Right lobe of liver (tissue), 6 donors: ENCODE measurements at places on chromosomes 4 and X. TPM values are rescaled to one million over a fixed set of nuclear protein-coding genes. Genes with fewer than 3 reads are reported as not detected.

- H3K4me3 ChIP-seq: no peak overlapping the region
- H3K36me3 ChIP-seq: no peaks in the 10 kb centered on the region
- H3K4me1 ChIP-seq: no peaks in the 10 kb centered on the region
- no peak for DNase-seq
- H3K27ac ChIP-seq: no peak overlapping the region
- H3K27me3 ChIP-seq: no peaks in the 10 kb centered on the region
Observed at GRCh38 chrX:97096385-97096784, 212.7 kb downstream of the RPA4 start.

DNA sequence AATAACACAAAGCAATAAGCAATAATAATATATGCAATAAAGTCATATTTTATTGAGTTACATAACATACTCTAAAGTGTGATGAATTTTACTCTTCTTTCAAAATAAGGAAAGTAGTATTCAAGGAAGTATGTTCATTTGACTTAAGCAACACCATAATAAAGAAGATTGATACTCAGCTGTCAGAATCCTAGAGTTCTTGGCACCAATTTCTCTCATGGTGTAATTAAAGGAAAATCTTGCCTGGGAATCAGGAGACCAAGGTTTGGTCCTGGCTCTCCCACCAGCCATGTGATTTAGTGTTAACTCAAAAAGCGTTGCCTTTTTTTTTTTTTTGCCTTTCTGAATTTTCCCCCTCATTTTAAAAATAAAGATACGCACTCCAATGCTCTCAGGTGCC, 17.1 kb downstream of the MYOZ2 start:
- H3K27me3 ChIP-seq: no peaks in the 10 kb centered on the region
- no peaks in the 10 kb centered on the region for H3K4me1 ChIP-seq
- no peaks in the 10 kb centered on the region for H3K36me3 ChIP-seq
- H3K27ac ChIP-seq: no peak overlapping the region

JAKMIP1 gene
- total RNA-seq: 0.12 TPM

DNA sequence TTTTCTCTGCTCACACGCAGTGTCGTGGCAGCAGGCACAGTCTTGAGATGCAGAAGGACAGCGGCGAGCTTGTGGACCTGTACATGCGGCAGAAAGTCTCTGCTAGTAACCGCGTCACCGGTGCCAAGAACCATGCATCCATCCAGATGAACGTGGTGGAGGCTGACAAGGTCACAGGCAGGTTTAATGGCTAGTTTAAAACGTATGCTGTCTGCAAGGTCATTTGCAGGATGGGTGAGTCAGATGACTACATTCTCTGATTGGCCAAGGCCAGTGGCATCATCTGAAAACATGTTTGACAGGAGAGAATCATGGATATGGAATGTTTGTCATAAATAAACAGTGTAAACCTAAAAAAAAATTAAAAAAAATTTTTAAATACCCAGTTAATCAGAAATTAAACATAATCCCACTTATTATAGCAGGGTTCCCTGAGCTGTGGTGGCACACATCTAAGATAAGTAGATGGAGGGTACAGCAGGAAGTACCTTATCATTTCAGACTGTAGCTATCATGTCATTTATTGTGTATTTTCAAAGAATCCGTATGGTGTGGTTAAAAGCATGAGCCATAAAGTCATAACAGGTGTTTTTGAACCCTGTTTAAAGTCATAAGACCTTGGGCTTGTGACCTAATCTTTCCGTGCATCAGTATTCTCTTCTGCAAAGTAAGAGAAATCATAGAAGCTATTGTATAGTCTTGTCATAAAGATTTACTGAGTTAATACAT, 7.5 kb upstream of the BMP2K start:
- no peak overlapping the region for H3K4me3 ChIP-seq
- H3K4me1 ChIP-seq: no peaks in the 10 kb centered on the region
- H3K27ac ChIP-seq: no peak overlapping the region
- no peaks in the 10 kb centered on the region for H3K36me3 ChIP-seq

GRCh38 chr4:13920901-13921300, 293.4 kb upstream of the BOD1L1 start:
- H3K36me3 ChIP-seq: no peaks in the 10 kb centered on the region
- DNase-seq: no peak
- H3K4me1 ChIP-seq: no peaks in the 10 kb centered on the region
- no peak overlapping the region for H3K27ac ChIP-seq
- H3K4me3 ChIP-seq: no peak overlapping the region
- no peaks in the 10 kb centered on the region for H3K27me3 ChIP-seq

GRCh38 chr4:37881811-37882210, 9.1 kb upstream of the TBC1D1 start:
- H3K27ac ChIP-seq: no peak overlapping the region
- no peak overlapping the region for H3K4me3 ChIP-seq
- no peaks in the 10 kb centered on the region for H3K36me3 ChIP-seq
- H3K4me1 ChIP-seq: no peaks in the 10 kb centered on the region
